ENCODE measurements at places on chromosomes 5 and 9. TPM values are rescaled to one million over a fixed set of nuclear protein-coding genes. Genes with fewer than 3 reads are reported as not detected.

UGCG gene
- total RNA-seq = 23.1 TPM

DDX4 gene
- not detected for total RNA-seq

DNA sequence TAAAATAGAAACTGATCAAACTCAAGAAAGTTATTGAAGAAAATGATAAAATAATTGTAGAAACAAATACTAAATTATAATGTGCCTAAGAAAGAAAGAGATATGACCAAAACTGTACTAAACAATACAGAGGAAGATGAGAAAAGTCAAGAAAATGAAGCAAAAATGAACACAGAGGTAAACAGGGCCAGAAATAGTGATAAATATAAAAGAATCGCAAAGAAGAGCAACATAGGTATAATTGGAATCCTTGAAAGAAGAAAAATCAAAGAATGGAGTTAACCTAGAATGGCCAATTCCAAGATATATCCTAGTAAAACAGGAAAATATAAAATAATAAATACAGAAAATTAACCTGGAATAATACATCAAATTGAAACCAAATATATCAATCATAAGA, 69.6 kb downstream of the CSF2 start:
- peaks cover 14% of the 10 kb centered on the region for H3K27me3 ChIP-seq
- H3K4me1 ChIP-seq = no peaks in the 10 kb centered on the region
- H3K4me3 ChIP-seq = no peak overlapping the region
- no peak for DNase-seq
- no peak overlapping the region for H3K27ac ChIP-seq
- no peaks in the 10 kb centered on the region for H3K36me3 ChIP-seq

PFN3 gene
- total RNA-seq = not detected
